CD4-positive, alpha-beta T cell treated with Interleukin-15 for 4 hours (primary cell): ENCODE measurements at places on chromosomes 5 and 9.
A peak's percentile ranks its signal among the peaks of the same experiment; 100 is the strongest.

GRCh38 chr5:131763968-131764367, 32.8 kb downstream of the FNIP1 start:
- DNase-seq: no peak

DNA sequence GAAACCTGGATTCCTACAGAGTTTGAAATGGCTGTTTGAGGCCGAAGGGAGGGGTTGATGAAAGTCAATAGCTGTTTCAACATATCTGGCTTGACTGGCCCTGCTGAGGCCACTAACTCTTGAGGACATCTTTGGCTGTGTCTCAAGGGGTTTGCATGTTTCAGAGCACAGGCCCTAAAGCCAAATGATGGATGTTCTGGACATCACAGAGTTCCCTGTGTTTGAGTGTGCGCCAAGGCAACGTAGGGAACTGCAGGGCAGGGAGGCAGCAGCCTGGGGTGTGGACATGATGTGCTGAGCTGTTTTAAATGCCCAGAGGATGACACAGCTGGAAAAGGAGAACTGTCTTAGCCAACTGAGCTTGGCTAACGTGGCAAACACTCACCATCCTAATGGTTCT, 89.6 kb downstream of the RAPGEF1 start:
- no peak for DNase-seq

- DNase-seq: no peak
Measured at GRCh38 chr5:84016085-84016484, 295.4 kb upstream of the HAPLN1 start.

- DNase-seq: no peak
Measured at GRCh38 chr5:76500633-76501393, 97.7 kb downstream of the IQGAP2 start.

DNA sequence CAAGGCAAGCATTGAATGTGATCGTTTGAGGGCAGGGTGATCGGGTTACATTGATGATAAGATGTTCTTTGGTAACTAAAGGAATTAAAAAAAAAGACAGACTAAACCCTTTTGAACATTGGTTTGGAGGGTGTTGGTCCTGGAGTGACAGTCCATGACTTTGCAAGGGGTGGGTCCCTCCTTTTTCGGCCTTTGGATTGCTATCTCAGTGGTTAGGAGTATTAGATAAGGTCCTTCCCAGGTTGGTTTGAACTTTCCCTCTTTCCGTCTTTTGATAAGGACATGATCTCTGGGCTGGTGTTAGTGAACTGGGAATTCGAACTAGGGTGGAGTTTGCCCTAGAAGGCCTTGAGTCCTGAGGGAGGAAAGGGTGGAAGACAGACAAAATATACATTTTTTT, 5.4 kb upstream of the ABO start:
- DNase-seq: no peak

- DNase-seq: peak; percentile 47
Measured at GRCh38 chr5:151085517-151086041, 4.7 kb upstream of the TNIP1 start.

GRCh38 chr5:68130253-68130652, 85.3 kb upstream of the PIK3R1 start:
- no peak for DNase-seq

DNA sequence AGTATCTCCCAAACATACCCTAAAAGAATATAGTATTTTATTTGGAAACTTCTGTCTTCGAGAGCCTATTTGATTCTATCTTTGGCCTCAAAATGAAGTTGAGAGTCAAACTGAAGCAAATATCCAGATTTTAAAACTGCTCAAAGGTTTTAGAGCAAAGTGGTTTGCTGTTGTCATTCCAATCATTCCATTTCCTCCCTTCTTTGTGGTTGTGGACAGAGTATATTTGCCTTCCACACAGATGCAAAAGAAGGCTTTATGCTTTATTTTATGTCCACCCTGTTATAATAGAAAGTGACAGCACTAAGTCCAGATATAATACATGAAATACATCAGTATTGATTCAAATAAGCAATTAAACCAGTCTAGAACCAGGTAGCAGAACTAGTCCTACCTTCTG, 12.4 kb downstream of the GZMK start:
- DNase-seq: no peak

GRCh38 chr9:24071716-24072115, 245.7 kb upstream of the ELAVL2 start:
- no peak for DNase-seq

DNA sequence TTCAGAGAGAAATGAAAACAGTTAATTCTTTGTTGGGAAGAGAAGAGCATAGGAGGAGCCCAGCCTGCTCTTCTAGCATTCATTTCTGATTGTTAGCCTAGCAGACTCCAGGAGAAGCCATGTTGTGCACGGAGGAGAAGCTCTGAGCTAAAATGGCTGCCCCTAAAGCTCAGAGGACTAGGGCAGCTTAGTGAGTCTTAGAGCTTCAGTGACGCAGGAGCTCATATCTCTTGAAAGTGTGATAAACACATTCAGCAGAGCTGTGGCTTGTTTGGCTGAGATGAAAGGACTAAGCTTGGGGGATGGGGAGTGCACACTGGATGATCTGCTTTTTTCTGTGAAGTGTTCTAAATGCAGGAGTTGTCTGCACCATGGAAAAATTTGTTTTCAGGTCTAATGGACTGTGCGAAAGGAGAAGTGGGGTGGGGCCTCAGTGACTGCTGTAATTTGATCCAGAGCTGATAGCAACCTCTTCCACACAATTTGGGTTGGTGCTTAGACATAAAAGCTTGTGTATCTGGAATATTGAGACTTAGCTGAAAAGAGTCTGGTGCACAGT, 58.5 kb downstream of the ZNF462 start:
- peak; percentile 1 for DNase-seq

DNA sequence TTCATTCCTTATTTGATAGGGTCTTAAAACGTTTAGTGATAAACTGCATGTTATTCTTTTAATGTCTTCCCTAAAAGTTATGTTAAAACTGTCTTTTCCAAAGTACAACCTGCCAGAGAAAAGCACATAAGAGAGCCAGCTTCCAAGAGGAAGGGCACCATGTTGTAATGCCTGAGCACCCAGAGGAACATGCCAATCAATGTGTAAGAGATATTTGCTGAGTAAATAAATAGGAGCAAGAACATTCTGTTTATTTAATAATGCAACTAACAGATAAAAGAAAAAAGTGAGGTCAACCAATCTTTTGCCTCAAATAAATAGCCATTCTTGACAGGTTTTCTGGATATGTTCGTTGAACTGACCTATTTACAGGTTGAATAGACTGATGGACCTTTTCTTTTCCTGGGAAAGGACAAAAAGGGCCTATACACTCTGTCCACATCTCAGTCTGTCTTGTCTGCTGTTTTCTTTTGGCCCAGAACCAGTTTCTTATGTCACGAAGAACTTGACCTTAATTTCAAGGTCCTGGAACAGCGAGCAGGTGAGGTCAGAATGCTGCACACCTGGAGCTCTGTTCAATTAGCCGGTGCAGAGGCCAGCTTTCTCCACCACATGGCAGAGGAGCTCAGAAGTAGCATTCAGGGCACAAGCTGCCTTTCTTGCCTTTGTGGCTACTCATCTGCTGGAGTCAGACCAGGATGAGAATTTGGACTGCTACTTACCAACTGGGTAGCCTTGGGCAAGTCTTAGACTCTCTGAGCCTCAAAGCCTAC, 77.7 kb downstream of the PLCXD3 start:
- DNase-seq: no peak

DNA sequence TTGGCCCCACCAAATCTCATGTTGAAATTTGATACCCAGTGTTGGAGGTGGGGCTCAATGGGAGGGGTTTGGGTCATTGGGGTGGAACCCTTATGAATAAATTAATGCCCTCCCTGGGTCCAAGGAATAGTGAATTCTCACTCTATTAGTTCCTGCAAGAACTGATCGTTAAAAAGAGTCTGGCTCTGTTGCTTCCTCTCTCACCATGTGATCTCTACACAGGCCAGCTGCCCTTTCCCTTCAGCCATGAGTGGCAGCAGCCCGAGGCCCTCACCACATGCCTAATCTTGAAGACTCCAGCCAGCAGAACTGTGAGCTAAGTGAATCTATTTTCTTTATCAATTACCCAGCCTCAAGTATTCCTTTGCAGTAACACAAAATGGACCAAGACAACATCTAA, 106.0 kb downstream of the CAAP1 start:
- DNase-seq: no peak

DNA sequence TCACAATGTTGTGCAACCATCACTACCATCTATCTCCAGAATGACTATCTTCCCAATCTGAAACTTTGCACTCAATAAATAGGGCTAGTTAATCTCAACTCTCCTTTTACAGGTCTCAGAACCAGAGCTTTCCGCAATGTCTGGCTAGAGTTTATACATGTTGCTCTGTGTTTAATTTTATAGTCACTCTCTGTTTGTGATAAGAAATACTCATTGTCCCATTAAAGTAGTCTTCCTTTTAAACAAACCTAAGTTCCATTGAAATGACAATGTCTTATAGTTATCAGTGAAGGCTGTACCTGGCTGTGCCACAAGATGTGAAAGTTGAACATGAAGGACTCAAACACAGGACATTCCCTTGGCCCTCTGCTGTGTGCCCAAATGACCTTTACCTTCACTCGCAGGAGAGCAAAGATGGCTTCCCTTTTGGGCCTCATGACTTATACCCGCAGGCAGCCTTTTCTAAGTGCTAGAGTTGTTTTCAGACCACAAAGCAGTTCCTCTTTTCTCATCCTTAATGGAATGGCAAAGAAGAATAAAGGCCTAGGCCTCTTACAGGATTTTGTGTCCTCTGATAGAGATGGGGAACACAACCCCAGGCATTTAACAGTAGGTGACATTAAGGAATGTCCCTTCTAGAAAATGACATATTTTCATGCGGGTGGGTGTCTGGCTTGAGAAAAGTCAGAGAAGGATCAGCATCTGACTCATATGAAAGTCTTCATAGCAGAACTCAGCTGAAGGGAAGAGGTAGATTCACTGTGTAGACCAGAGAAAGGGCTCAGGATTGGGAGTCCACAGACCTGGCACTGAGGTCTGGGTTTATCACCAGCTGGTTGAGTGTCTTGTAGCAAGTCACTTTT, 69.6 kb upstream of the ATP10B start:
- DNase-seq: no peak

GRCh38 chr9:2134391-2134790, 119.2 kb downstream of the SMARCA2 start:
- no peak for DNase-seq

- no peak for DNase-seq
Measured at GRCh38 chr5:147586832-147587231, 77.0 kb upstream of the DPYSL3 start.

GRCh38 chr5:143560378-143560777, 156.9 kb upstream of the NR3C1 start:
- DNase-seq: no peak

DNA sequence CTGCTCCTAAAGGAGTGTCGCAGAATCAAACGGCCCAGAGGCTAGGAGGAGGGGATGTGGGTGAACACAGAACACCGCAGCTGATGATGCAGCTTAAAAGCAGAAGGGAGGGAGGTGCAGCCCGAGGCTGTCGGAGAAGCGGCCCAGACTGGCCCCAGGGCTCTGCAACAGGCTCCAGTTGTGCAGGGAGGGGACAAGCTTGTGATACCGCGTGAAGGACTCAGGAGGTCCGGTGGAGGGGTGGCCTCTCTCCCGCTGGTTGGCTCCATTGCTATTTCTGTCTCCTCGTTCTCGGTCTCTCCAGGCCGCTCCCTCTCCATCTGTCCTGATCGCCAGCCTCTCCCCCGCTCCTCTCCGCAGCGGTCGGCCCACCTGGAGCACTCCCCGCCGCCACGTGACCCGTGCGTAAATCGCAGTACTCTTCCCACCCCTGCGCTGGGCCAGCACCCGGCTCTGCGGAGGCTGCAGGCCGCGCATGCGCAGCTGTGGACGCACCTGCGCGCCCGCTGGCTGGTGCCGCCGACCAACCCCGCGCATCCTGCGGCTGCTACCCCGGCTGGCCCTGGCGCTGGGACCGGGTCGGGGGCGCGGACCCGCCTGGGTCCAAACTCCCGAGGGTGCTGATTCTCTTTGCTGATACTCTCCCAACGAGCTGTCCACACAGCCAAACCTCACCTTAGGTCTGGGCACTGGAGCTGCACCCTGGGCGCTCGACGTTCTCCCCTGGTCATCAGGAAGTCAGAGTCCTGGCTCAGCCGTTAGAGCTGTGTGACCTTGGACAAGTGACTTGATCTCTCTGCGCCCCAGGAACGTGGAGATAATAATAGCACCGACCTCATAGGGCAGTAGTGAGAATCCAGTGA, 3.7 kb upstream of the STXBP1 start:
- peak; percentile 70 for DNase-seq

DNA sequence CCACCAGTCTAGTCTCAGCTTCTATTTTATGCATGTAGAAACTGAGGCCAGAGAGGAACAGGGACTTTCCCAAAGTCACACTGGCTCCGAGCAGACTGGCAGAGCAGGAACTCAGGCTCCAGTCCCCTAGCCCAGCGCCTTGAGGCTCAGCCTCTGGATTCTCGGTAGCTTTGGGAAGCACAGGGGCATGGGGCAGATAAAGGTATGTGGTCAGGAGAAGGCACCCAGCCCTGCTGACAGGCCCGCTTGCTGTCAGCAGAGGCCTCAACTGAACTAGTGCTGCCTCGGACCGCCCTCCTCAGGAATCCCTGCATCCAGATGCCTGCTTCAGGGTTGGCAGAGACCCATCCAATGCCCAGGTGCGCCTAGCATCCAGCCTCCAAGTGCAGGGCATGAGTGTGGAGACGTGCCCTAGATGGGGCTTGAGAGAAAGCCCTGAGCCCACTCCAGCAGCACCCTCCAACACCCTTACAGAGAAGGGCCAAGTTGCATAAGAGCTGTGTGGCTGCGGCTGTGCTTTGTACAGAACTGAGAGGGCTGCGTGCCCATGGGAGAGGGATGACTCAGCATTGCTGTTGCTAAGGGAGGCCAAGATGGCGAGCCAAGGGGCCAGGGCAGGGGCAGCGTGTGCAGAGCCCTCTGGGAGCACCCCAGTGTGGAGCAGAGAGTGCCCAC, 168.6 kb downstream of the MACROH2A1 start:
- no peak for DNase-seq

DNA sequence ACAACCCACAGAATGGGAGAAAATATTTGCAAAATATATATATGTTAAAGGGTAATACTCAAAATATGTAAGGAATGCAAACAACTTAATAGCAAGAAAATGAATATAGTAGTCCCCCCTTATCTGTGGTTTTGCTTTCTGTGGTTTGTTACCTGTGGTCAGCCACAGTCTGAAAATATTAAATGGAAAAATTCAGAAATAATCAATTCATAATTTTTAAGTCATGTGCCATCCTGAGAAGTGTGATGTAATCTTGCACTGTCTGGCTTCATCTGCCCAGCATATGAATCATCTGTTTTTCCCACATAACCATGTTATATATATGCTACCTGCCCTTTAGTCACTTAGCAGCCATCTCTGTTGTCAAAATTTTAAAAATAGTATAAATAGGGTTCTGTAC, 11.7 kb downstream of the CER1 start:
- no peak for DNase-seq
